Testis (tissue), 5 donors: ENCODE measurements at places on chromosomes 12 and 14. TPM values are rescaled to one million over a fixed set of nuclear protein-coding genes. Genes with fewer than 3 reads are reported as not detected.
A peak's percentile ranks its signal among the peaks of the same experiment; 100 is the strongest.

GRCh38 chr14:97138801-97139200, 341.6 kb downstream of the VRK1 start:
- H3K4me1 ChIP-seq, result no peaks in the 10 kb centered on the region
- DNase-seq, result no peak
- no peak overlapping the region for H3K4me3 ChIP-seq
- no peaks in the 10 kb centered on the region for H3K36me3 ChIP-seq
- no peaks in the 10 kb centered on the region for H3K27me3 ChIP-seq

- H3K4me1 ChIP-seq, result no peaks in the 10 kb centered on the region
- DNase-seq, result no peak
- H3K27ac ChIP-seq, result no peak overlapping the region
Observed at GRCh38 chr12:131751335-131751734, 40.4 kb downstream of the SFSWAP start.

GRCh38 chr12:39419471-39419870, 23.4 kb downstream of the KIF21A start:
- H3K4me3 ChIP-seq, result no peak overlapping the region
- no peak overlapping the region for H3K27ac ChIP-seq
- H3K4me1 ChIP-seq, result no peaks in the 10 kb centered on the region
- H3K27me3 ChIP-seq, result no peaks in the 10 kb centered on the region

MGP gene
- 76.8 TPM for total RNA-seq

DNA sequence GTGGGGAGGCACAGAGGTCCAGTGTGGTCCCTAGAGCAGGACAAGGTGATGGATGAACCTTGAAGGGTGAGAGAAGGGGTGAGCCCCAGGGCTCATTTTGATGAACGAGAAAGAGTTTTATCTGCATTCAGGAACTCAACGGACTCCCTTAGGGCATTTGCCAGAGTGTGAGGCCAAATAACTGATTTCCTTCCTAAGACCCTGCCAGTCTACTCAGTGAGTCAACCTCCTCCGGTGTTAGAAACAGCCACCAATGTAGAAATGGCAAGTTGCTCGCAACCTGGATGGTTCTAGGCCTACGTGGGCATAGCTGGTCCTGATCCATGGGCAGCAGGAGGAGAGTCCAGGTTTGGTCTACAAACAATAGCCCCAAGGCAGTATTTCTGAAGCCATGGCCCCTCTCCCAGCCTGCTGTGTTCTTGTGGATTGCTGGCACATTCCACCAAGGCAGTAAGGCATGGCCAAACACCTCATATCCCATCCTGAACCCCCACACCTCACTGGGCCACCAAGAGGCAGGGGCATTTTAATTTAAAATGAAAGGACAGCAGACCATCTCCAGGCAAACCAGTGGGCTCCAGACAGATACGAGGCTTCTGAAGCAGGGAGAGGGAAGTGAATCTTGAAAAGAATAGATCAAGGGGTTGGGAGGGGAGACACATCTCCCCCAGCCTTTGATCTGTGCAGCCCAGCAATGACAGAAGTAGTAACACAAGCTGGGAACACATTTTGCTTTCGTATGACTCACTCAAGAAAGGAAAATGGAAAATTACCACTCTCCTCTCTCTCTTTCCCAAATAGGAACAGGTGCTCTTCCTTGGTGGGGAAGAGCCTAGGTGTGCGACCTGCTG, 25.4 kb upstream of the TESC start:
- no peak overlapping the region for H3K27ac ChIP-seq
- no peaks in the 10 kb centered on the region for H3K27me3 ChIP-seq
- no peak overlapping the region for H3K4me3 ChIP-seq
- DNase-seq, result no peak
- H3K36me3 ChIP-seq, result no peaks in the 10 kb centered on the region
- peaks cover 4% of the 10 kb centered on the region for H3K4me1 ChIP-seq

CAPZA3 gene
- total RNA-seq, result 186 TPM

PRORP gene
- total RNA-seq, result 34.4 TPM

GRCh38 chr12:92121826-92122225, 23.8 kb downstream of the BTG1 start:
- no peak overlapping the region for H3K27ac ChIP-seq
- H3K36me3 ChIP-seq, result no peaks in the 10 kb centered on the region
- no peaks in the 10 kb centered on the region for H3K27me3 ChIP-seq
- H3K4me1 ChIP-seq, result no peaks in the 10 kb centered on the region
- DNase-seq, result no peak

- no peaks in the 10 kb centered on the region for H3K27me3 ChIP-seq
- no peaks in the 10 kb centered on the region for H3K36me3 ChIP-seq
- no peak overlapping the region for H3K27ac ChIP-seq
- H3K4me1 ChIP-seq, result peaks cover 12% of the 10 kb centered on the region
- H3K4me3 ChIP-seq, result no peak overlapping the region
Observed at GRCh38 chr12:131825146-131825892, 2.9 kb upstream of the MMP17 start.

CLEC1A gene
- 2.7 TPM for total RNA-seq

- no peaks in the 10 kb centered on the region for H3K27me3 ChIP-seq
- no peak overlapping the region for H3K4me3 ChIP-seq
- no peak overlapping the region for H3K27ac ChIP-seq
Observed at GRCh38 chr12:14563046-14563445, 4.6 kb downstream of the PLBD1 start.

DNA sequence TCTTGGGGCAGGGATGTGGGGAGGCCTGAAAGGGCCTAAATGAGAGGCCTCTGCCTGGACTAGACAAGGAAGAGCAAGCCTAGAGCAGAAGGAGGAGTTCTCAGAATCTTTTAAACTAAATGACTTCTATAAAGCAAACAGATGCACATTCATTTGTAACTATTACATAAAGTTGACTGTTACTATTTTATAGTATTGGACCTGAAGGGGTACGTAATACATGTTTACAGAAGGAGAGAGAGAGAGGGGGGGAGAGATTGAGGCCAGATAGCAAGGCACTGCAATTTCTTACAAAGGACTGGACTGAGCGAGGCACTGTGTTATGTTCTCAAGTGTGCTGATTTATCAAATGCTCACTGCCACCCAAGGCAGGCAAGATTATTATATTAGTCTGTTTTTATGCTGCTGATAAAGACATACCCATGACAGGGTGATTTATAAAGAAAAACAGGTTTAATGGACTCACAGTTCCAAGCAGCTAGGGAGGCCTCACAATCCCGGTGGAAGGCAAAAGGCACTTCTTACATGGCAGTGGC, 215.8 kb upstream of the NOS1 start:
- H3K27me3 ChIP-seq, result no peaks in the 10 kb centered on the region
- H3K4me1 ChIP-seq, result no peaks in the 10 kb centered on the region
- DNase-seq, result no peak
- no peaks in the 10 kb centered on the region for H3K36me3 ChIP-seq
- H3K27ac ChIP-seq, result no peak overlapping the region

- H3K4me3 ChIP-seq, result no peak overlapping the region
- H3K4me1 ChIP-seq, result no peaks in the 10 kb centered on the region
- peak; percentile 28 for DNase-seq
- H3K27me3 ChIP-seq, result no peaks in the 10 kb centered on the region
- H3K27ac ChIP-seq, result no peak overlapping the region
Observed at GRCh38 chr12:33427071-33427470, 12.5 kb downstream of the SYT10 start.

CEBPE gene
- total RNA-seq, result 0.24 TPM

- no peak overlapping the region for H3K27ac ChIP-seq
- H3K4me1 ChIP-seq, result no peaks in the 10 kb centered on the region
- no peaks in the 10 kb centered on the region for H3K27me3 ChIP-seq
- no peak for DNase-seq
Observed at GRCh38 chr12:85322715-85323114, 42.7 kb downstream of the ALX1 start.

GRCh38 chr12:47811581-47812484, 7.9 kb downstream of the HDAC7 start:
- peak overlapping the region; percentile 94 for H3K27ac ChIP-seq
- no peaks in the 10 kb centered on the region for H3K27me3 ChIP-seq
- peaks cover 70% of the 10 kb centered on the region for H3K4me1 ChIP-seq
- no peaks in the 10 kb centered on the region for H3K36me3 ChIP-seq

GRCh38 chr14:106436310-106436905, 910.0 kb downstream of the TMEM121 start:
- no peak overlapping the region for H3K4me3 ChIP-seq
- DNase-seq, result peak; percentile 76
- no peak overlapping the region for H3K27ac ChIP-seq
- H3K36me3 ChIP-seq, result no peaks in the 10 kb centered on the region

DNA sequence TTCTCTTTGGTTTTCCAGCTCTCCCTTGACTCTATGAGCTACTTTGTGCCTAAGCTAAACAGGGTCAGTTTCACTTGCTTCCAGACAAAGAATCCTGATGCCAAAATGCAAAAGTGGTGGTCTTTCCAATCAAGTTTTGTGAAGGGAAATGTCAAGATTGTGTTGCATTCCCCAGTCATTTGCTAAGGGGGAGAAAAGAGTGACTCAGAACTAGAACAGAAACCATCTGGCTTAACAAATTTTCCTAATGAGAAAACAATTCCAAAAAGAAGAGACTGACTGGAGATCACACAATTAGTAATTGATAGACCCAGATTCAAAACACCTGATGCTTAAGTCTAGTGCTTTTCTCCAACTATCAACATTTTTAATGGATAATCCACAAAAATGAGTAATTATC, 235.1 kb upstream of the DIO2 start:
- no peaks in the 10 kb centered on the region for H3K27me3 ChIP-seq
- no peak for DNase-seq
- H3K4me3 ChIP-seq, result no peak overlapping the region
- no peaks in the 10 kb centered on the region for H3K4me1 ChIP-seq
- H3K27ac ChIP-seq, result no peak overlapping the region
- H3K36me3 ChIP-seq, result no peaks in the 10 kb centered on the region

HCAR3 gene
- total RNA-seq, result 0.24 TPM

WNT5B gene
- 4.6 TPM for total RNA-seq

DNA sequence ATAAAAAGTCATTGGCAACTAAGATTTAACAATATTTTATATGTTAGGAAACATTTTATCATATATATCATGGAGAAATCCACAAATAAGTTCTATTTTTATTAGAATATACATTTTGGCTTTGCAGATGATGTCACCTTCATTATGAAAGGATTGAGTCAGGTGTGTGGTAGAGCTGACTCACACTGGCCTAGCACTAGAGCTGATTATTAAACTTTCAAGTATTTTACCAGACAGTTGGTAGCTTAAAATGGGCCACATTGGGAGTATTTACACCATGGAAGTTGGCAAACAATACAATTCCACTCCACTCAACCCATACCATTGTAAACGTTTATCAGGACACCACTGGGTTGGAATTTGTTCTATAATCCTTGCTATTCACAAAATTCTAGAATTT, 1036.6 kb downstream of the TRHDE start:
- no peak overlapping the region for H3K27ac ChIP-seq
- DNase-seq, result no peak
- no peaks in the 10 kb centered on the region for H3K27me3 ChIP-seq
- no peaks in the 10 kb centered on the region for H3K4me1 ChIP-seq
- no peak overlapping the region for H3K4me3 ChIP-seq

- H3K4me1 ChIP-seq, result no peaks in the 10 kb centered on the region
- H3K27ac ChIP-seq, result no peak overlapping the region
Observed at GRCh38 chr12:89775063-89775985, 66.7 kb upstream of the ATP2B1 start.

OR4K1 gene
- not detected for total RNA-seq

DNA sequence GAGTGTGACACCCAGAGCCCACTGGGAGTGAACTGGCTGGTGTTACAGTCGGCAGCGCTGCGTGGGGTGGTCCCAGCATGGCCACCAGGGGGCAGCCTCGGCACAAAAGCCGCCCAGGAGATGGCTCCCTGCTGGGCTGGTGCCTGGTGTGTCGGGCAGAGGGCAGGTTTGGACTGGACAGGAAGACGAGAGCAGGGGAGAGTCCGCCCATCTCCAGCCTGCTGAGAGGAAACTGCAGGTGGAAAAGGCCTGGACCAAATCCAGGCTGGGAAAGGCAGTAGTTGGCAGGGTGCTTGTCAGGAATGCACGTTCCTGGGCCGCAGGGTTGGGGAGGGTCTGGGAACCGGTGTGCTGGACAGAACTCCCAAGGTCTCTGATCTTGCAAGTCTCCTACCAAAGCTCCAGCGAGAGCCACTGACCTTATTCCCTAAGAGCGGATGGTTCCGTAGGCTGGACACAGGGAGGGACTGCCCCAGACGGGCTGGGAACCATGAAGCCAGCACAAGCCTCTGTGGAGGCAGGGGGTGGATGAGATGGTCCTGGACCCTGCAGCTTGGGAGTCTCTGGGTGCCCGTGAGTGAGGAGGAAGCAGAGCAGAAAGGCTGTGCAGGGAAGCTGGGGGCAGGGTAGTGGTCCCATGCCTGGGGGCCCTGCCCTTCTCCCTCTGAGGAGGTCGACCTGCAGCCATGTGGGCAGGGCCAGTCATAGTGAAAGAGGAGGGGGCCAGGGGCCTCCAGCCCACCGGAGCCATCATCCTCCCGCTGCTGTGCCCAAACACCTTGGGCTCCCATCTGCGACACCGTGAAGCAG, 1.8 kb downstream of the AHNAK2 start:
- peaks cover 16% of the 10 kb centered on the region for H3K4me1 ChIP-seq
- DNase-seq, result peak; percentile 86
- H3K4me3 ChIP-seq, result no peak overlapping the region
- no peak overlapping the region for H3K27ac ChIP-seq
- H3K27me3 ChIP-seq, result no peaks in the 10 kb centered on the region
- no peaks in the 10 kb centered on the region for H3K36me3 ChIP-seq

DNA sequence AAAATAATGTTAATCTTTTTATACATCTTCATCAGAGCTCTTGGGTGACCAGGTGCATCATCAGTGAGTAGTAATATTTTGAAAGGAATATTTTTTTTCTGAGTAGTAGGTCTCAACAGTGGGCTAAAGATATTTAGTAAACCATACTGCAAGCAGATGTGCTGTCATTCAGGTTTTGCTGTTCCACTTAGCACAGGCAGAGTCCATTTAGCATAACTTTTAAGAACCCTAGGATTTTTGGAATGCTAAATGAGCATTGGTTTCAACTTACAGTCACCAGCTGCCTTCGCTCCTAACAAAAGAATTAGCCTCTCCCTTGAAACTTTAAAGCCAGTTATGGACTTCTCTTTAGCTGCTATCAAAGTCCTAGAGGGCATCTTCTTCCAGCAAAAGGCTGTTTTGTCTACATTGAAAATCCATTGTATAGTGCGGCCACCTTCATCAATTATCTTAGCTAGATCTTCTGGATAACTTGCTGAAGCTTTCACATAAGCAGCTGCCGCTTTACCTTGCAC, 24.6 kb downstream of the RIMKLB start:
- H3K27ac ChIP-seq, result no peak overlapping the region
- H3K4me3 ChIP-seq, result no peak overlapping the region
- no peaks in the 10 kb centered on the region for H3K36me3 ChIP-seq
- H3K4me1 ChIP-seq, result no peaks in the 10 kb centered on the region
- no peak for DNase-seq

- DNase-seq, result no peak
- no peak overlapping the region for H3K4me3 ChIP-seq
- no peaks in the 10 kb centered on the region for H3K27me3 ChIP-seq
- no peaks in the 10 kb centered on the region for H3K36me3 ChIP-seq
Observed at GRCh38 chr12:104413330-104413729, 43.4 kb upstream of the CHST11 start.

DNA sequence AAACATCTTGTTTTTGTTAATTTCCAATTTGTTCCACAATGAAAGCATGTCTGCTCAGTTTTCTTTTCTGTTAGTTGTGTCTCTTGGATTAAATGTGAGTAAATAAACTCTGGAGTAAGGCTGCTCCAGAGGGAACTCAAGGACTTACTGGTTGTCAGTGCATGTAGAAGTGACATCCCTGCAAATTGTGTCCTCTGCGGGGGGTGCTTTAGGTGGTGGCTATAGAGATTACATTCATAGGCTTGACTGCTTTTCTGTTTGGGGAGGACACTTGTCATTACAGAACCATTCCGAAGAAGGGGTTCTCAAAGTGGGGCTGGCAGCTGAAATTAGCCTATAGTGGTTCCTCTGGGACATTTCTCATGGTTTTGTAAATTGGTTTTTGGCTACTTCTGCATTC, 8.8 kb downstream of the TMTC2 start:
- H3K36me3 ChIP-seq, result no peaks in the 10 kb centered on the region
- H3K4me3 ChIP-seq, result no peak overlapping the region
- no peak overlapping the region for H3K27ac ChIP-seq
- H3K27me3 ChIP-seq, result no peaks in the 10 kb centered on the region

C12orf42 gene
- 57.9 TPM for total RNA-seq
